ENCODE measurements at places on chromosomes 6 and 20. TPM values are rescaled to one million over a fixed set of nuclear protein-coding genes. Genes with fewer than 3 reads are reported as not detected.
A peak's percentile ranks its signal among the peaks of the same experiment; 100 is the strongest.

Gene C20orf144
- total RNA-seq, result not detected

Gene PGC
- not detected for total RNA-seq

- no peak overlapping the region for H3K4me3 ChIP-seq
- H3K27ac ChIP-seq, result no peak overlapping the region
- no peaks in the 10 kb centered on the region for H3K4me1 ChIP-seq
- no peak for DNase-seq
These were observed 30.9 kb upstream of the XRN2 start for GRCh38 chr20:21272279-21272678.

DNA sequence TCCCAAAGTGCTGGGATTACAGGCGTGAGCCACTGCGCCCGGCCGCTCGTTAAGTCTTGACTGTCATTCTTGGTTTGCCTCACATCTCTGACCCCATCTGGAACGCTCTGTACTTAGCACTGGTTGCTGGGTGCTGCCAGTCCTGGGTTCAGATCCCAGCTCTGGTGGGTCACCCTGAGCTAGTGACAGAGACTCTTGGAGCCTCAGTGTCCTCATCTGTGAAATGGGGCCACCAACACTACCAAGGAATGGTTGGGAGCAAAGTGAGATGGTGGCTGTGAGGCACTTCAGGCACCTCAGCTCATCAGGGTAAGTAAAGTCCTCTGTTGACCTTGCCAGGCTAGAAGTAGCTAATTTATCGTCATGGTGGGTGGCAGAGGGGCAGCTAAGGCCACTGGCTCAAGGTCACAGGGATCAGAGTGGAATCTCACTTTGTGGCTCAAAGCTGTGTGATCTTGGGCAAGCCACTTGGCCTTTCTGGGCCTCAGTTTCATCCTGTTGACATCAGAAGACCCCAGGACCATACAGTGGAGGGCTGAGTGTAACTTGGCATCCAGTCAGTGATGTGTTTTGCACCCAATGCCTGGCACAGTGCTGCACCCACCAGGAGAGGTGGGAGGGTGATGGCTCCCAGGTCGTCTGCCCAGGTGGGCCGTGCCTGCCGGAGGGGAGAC lies 46.7 kb downstream of the UBE2V1 start:
- no peaks in the 10 kb centered on the region for H3K27me3 ChIP-seq
- H3K4me3 ChIP-seq, result no peak overlapping the region
- H3K36me3 ChIP-seq, result no peaks in the 10 kb centered on the region
- no peak for DNase-seq
- no peak overlapping the region for H3K27ac ChIP-seq

DNA sequence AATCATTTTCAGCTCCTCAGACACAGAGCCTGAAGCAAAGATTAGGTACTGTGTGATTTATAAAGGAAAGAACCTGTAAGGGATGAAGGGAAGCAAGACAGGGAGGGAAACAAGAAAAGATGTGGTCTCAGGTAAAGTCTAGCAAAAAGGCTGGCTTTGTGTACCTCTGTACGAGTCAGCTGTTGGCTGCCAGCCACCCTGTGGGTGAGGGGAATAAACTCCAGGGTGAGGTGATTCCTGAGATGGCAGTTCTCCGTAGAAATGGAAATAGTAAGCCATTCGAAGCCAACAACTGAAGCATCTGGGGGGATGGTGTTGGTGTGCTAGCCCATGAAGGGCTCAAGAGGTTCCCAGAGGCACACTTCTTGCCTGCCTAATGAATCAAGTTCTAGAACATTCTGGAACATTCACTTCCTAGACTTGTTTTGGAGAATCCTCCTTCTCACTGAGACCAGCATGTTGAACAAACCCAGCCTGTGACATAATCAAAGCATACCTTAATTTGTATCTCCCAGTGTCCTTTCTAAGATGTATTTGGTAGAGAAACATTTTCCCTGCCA lies 10.6 kb upstream of the TTPAL start:
- no peaks in the 10 kb centered on the region for H3K4me1 ChIP-seq
- H3K4me3 ChIP-seq, result no peak overlapping the region
- no peak overlapping the region for H3K27ac ChIP-seq
- H3K27me3 ChIP-seq, result no peaks in the 10 kb centered on the region
- no peaks in the 10 kb centered on the region for H3K36me3 ChIP-seq
- no peak for DNase-seq

DNA sequence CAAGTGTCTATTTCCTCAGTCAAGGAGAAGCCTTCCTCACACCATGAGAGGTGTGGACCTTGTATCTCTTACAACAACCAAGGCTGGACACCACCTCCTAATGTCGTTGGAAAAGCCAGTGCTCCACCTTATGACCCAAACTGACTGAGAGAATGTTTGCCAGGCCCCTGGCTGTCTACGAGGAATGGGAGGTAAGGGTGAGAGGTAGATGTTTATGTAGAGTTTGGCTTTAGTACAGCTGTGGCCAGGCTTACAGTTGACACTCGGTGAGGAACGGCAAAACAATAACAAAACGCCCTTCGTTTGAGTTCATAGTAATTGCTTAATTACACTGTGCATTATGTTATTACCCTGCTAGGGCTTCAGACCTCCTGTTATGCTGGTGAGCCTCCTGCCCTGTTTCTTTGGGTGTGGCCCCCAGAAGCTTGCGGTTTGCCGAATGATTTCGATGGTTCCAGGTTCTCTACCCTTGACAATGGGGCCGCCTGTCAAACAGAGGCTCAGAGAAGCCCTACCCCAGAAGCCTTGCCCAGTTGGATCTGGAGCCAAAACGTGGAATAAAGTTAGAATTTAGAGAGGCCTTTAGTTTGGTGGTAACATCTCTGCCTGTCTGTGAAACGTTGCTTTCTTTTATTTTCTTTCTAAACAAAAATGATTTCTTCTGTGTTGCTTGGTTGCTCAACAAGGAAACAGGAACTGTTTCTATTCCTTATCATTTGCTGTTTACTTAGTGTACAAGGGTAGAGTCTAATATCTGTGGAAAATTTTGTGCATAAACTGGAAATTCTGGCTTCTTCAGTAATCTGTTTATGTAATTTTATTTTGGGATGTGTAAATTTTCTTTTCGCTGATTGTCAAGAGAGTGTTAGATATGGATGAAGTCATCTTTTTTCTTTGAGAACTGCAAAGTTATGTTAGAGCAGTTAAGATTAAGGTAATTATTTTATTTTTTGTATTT lies 60.4 kb upstream of the FOXQ1 start:
- no peak overlapping the region for H3K27ac ChIP-seq
- no peaks in the 10 kb centered on the region for H3K27me3 ChIP-seq
- H3K4me3 ChIP-seq, result no peak overlapping the region
- no peak for DNase-seq

Gene GCNT2
- total RNA-seq, result 78.3 TPM

- no peak for DNase-seq
- H3K27me3 ChIP-seq, result no peaks in the 10 kb centered on the region
- H3K4me3 ChIP-seq, result no peak overlapping the region
- H3K36me3 ChIP-seq, result no peaks in the 10 kb centered on the region
These were observed 84.4 kb downstream of the WASF1 start for GRCh38 chr6:110095101-110095500.

Gene TSHZ2
- total RNA-seq, result 57.8 TPM

DNA sequence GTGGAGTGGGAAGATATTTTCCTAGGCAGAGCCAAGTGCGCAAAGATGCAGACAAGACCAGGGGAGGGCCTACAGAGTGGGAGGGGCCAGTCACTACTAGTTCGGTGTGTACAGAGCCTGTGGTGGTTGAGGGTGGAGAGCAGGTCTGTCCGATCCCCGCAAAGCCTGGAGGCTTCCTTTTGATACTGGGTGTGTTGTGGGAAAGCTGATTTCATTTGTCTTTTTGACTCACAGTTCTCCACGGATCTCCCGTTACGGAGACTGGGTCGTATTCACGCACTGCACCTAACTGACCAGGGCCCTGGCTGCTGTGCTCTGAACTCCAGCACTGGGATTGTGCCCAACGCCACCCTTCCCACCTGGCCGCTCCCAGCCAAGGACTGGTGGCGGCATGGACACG lies 1.4 kb upstream of the TIAM2 start:
- no peak overlapping the region for H3K27ac ChIP-seq
- H3K4me3 ChIP-seq, result no peak overlapping the region
- H3K27me3 ChIP-seq, result no peaks in the 10 kb centered on the region
- H3K36me3 ChIP-seq, result no peaks in the 10 kb centered on the region
- DNase-seq, result no peak
- H3K4me1 ChIP-seq, result peaks cover 10% of the 10 kb centered on the region

DNA sequence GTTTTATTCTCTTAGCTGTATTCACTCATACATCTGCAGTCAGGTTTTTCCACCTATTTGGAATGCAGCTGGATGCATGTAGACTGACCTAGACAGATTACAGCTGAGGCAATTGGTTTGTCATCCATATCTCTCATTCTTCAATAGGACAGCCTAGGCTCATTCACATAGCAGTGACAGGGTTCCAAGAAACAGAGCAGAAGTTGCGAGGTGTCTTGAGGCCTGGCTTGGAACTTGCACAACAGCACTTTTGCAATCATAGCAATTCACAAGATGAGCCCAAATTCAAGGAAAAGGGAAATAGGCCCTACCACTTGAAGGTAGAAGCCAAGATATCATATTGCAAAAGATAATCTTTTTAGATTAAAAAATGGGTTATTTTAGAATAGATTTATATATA lies 508.9 kb upstream of the JAG1 start:
- no peaks in the 10 kb centered on the region for H3K4me1 ChIP-seq
- no peak overlapping the region for H3K4me3 ChIP-seq
- H3K27ac ChIP-seq, result no peak overlapping the region
- H3K36me3 ChIP-seq, result no peaks in the 10 kb centered on the region
- DNase-seq, result no peak

- H3K4me3 ChIP-seq, result peak within 1 kb of the TSS; percentile 73
- H3K27ac ChIP-seq, result peak within 1 kb of the TSS; percentile 76
- no peaks in the 10 kb centered on the region for H3K36me3 ChIP-seq
- peak; percentile 81 for DNase-seq
These were observed at the start of gene SDC4 for GRCh38 chr20:45347936-45348778. Gene SDC4 (minus strand): TSS chr20:45348424. CDS start chr20:45348384, 40 bp downstream.

GRCh38 chr6:131362070-131362469 lies 211.0 kb upstream of the ARG1 start:
- DNase-seq, result no peak
- H3K4me1 ChIP-seq, result no peaks in the 10 kb centered on the region
- H3K36me3 ChIP-seq, result no peaks in the 10 kb centered on the region
- no peak overlapping the region for H3K4me3 ChIP-seq
- no peak overlapping the region for H3K27ac ChIP-seq

DNA sequence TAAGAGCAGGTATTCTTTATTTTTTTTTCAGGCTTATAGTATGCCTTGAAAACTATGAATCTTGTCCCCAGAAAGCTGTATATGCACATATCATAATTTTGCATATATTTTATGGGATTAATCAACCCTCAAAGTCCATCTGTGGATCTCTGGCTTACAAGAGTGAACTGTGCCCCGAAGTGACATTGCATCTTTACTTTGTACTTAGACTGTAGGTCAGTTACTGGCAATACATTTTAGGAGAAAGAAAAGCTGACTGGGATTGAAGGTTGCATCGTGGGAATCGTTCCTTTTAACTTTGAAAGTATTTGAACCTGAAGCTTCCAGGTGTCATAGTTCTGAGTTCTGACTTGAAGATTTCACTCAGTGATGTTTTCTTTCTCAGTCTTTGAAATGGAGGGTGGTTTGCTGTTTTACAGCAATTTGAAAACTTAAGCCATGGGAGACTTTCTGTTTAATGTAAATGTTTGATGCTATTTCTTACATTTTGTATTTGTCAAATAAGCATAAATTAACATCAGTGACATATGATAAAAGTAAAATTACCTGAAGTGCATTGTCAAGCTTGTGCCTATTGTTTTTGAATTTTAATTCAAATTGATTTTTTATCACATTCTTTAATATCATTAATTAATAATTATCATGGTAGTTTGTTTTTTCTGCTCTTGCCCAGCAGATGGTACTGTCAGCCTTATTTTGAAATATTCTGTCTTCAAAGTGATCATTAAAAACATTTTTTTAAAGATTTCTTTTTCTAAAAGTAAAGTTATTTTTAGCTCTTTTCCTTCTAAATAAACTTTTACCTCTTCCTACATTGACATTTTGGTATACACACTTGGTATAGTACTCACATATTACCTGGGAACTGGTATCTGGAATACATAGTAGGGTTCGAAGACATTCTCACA lies 29.0 kb downstream of the L3MBTL3 start:
- no peak overlapping the region for H3K4me3 ChIP-seq
- H3K36me3 ChIP-seq, result no peaks in the 10 kb centered on the region
- H3K4me1 ChIP-seq, result no peaks in the 10 kb centered on the region
- H3K27me3 ChIP-seq, result no peaks in the 10 kb centered on the region

DNA sequence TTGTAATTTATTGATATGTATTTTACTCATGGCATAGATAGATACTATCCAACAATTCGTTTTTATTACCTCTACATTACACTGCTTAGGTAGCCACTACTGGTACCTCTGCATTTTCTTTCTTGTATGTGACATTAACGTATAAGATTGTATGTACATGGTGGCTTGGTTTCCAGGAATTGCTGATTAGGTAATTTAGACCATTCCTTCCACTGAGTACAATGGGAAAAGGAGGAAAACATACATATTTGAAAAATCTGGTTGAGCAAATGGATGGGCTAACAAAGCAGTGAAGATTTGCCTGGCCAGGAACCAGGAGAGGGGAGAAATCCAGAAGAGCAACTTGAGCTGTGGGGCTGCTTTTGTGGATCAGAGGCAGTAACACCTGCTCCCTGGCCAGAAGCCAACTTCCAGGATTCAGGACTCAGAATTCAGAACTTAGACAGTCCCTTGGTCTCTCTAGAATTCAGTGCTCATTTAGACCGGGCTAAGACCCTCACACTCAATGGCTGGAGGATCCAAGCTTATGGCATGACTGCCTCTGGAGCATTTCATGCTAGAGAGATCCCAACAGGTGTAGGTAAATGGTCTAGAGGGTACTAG lies 17.9 kb upstream of the MICB start:
- H3K27me3 ChIP-seq, result no peaks in the 10 kb centered on the region
- no peak for DNase-seq
- no peak overlapping the region for H3K27ac ChIP-seq
- no peaks in the 10 kb centered on the region for H3K4me1 ChIP-seq

DNA sequence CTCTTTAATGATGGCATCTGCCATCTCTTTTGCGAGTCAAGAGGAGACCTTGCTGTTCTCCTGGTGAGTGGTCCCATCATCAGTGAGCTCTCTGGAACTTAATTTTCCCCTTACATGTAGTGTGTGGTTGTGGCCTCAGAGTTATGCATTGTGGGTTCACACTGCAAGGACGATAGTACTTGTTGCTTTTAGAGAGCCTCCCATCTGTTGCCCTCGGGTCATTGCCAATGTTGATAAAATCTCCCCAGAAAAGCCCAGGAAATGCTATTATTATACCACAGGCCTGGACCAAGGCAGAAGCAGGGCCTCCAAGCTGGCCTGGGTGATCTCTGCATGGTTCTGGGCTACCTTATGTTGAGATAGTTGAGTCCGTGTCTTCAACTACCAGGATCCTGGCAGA lies 241.6 kb downstream of the BMP7 start:
- H3K4me3 ChIP-seq, result no peak overlapping the region
- no peaks in the 10 kb centered on the region for H3K27me3 ChIP-seq
- no peak for DNase-seq
- H3K36me3 ChIP-seq, result no peaks in the 10 kb centered on the region

- no peak overlapping the region for H3K4me3 ChIP-seq
- DNase-seq, result no peak
- no peaks in the 10 kb centered on the region for H3K27me3 ChIP-seq
- H3K27ac ChIP-seq, result no peak overlapping the region
- H3K36me3 ChIP-seq, result no peaks in the 10 kb centered on the region
These were observed 24.0 kb upstream of the THBS2 start for GRCh38 chr6:169277619-169278018.

Gene RNF144B
- total RNA-seq, result 1.4 TPM

Measured in Peyer's patch (tissue), 4 donors.